ENCODE measurements at places on chromosomes 1 and 21. TPM values are rescaled to one million over a fixed set of nuclear protein-coding genes. Genes with fewer than 3 reads are reported as not detected.

GRCh38 chr1:204410688-204411450, 748 bp downstream of the PPP1R15B start:
- peak overlapping the region; percentile 88 for H3K27ac ChIP-seq
- H3K4me3 ChIP-seq: peak overlapping the region; percentile 94
- peaks cover 28% of the 10 kb centered on the region for H3K4me1 ChIP-seq
- no peak for DNase-seq

- H3K4me3 ChIP-seq: no peak overlapping the region
- no peaks in the 10 kb centered on the region for H3K4me1 ChIP-seq
- no peak for DNase-seq
Measured at GRCh38 chr1:197944485-197944884, 27.3 kb downstream of the LHX9 start.

DNA sequence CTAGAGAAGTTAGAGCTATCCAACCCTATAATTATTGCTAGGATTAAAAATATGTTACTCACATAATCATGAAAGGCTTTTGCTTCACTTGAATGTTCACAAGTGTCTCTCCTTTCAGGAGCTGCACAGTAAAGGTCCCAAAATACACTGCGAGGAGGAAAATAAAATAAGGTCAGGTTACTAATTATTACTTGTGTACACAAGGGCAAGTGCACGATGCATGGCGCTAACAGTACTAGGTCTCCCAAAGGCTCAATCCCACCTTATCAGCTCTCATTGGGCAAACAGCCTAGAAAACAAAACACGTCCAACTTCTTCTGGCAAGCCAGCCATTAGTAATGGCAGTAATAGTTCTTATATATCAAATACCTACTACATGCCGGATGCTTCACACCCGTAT, 4.4 kb downstream of the SSBP3 start:
- no peak overlapping the region for H3K4me3 ChIP-seq
- no peaks in the 10 kb centered on the region for H3K4me1 ChIP-seq
- no peak for DNase-seq
- no peaks in the 10 kb centered on the region for H3K36me3 ChIP-seq

DNA sequence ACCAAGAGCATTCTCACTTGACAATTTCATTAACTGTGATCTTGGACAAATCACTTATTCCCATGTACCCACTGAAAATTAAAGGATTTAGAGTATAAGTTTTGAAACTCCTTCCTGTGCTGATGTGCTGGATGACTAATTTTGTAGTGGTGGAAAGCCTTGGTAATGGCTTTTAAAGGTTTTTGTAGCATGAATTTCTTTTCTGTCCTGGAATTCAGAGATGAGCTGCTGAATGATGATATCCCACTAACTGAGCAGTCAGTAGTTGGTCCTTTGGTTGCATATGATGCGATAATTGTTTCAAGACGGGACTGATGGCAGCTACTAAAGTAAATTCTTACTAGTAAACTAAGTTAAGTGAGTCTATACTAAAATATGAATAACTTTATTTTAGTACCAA, 5.2 kb downstream of the RPL5 start:
- no peak for DNase-seq
- H3K36me3 ChIP-seq: peaks cover 95% of the 10 kb centered on the region
- H3K4me1 ChIP-seq: peaks cover 49% of the 10 kb centered on the region
- no peak overlapping the region for H3K27ac ChIP-seq
- 0 out of 2 replicates have a peak overlapping the region, but pooled peaks have one; percentile 6 for H3K4me3 ChIP-seq

DNA sequence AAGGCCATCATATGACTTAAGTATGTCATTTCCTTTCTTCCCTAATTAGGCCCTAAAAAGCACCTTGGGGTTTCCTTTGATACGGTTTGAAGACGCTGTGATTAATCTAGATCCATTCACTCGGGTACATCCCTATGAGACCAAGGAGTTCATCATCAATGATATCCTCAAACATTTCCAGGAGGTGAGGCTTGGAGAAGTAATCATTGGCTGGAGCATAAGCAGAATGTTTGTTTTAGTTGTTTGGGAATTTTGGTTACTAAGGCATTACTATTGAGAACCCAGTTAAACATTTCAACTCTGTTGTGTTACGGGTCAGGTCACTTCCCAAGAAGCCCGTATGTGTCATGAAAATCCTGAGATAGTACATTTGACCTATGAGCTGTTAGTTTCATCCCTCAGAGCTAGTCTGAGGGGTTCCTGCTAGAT, 185.2 kb downstream of the VPS13D start:
- H3K27ac ChIP-seq: no peak overlapping the region
- H3K4me3 ChIP-seq: no peak overlapping the region
- no peaks in the 10 kb centered on the region for H3K27me3 ChIP-seq
- no peak for DNase-seq
- no peaks in the 10 kb centered on the region for H3K36me3 ChIP-seq

- no peak for DNase-seq
- no peaks in the 10 kb centered on the region for H3K4me1 ChIP-seq
- H3K4me3 ChIP-seq: no peak overlapping the region
- peaks cover 19% of the 10 kb centered on the region for H3K36me3 ChIP-seq
- H3K27ac ChIP-seq: no peak overlapping the region
- no peaks in the 10 kb centered on the region for H3K27me3 ChIP-seq
Measured at GRCh38 chr1:234396871-234397270, 23.6 kb downstream of the COA6 start.

KIF1B gene
- total RNA-seq: 22.7 TPM

DNA sequence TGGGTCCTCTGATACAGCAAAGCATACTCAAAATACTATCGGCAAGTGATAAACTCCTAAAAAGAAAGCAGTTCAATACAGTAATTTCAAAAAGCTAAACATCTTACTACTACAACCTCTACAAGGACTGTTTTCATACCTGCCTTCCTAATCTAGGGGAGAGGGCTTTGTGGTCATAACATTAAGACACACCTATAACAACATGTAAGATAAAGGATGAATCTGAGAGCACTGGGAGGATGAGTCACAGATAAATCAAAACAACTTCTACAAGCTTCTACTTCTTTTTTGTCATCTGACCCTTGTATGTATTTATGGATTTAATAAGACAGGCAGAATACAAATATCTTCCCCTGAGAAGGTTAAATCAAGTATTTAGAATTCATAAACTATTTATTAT, 40.0 kb downstream of the LTN1 start:
- no peak overlapping the region for H3K27ac ChIP-seq
- H3K36me3 ChIP-seq: peaks cover 6% of the 10 kb centered on the region
- DNase-seq: peak; percentile 41
- H3K27me3 ChIP-seq: no peaks in the 10 kb centered on the region
- H3K4me1 ChIP-seq: no peaks in the 10 kb centered on the region
- no peak overlapping the region for H3K4me3 ChIP-seq

DEPDC1 gene
- 74.0 TPM for total RNA-seq

IFNLR1 gene
- 8.1 TPM for total RNA-seq

NGF gene
- 9.7 TPM for total RNA-seq

SLAMF7 gene
- total RNA-seq: 1.7 TPM

- peaks cover 21% of the 10 kb centered on the region for H3K36me3 ChIP-seq
- H3K27me3 ChIP-seq: no peaks in the 10 kb centered on the region
- no peak for DNase-seq
- H3K4me3 ChIP-seq: no peak overlapping the region
Measured at GRCh38 chr1:93549811-93550210, 101.9 kb downstream of the FNBP1L start.

DNA sequence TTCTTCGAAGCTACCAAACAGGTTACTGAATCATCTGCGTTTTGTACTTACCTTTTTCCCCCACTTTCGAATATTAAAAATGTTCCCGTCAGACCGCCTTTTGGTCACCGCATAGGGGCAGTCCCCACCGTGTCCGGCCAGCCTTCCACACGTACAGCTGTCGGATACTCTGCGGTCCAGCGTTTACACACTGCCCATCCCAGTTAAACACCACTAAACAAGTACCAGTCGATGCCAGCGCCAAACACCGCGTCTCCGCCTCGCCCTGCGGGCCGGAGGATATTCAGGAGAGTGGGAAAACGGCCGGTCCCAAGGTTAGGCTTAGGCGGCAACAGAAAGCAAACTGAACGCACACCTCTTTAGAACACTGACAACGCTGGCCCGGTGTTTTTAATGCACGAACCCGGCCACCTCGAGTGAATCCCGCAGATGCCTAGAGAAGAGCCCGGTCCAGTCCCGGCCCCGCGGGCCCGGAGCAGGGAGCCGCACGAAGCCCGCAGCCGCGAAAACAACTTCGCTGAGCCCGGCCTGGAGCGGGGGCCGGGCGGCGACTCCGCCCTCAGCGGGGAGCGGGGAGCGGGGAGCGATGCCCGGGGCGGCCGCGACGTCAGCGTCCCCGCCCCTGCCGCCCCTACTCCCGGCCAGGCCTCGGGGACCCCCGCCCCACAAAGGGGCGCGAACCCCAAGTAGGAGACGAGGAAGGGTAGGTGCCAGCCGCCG, 730 bp upstream of the PHF13 start:
- H3K4me1 ChIP-seq: peaks cover 11% of the 10 kb centered on the region
- H3K27ac ChIP-seq: peak overlapping the region; percentile 73
- no peaks in the 10 kb centered on the region for H3K27me3 ChIP-seq
- DNase-seq: peak; percentile 60
- H3K36me3 ChIP-seq: no peaks in the 10 kb centered on the region
- H3K4me3 ChIP-seq: peak overlapping the region; percentile 64

TENT5C gene
- total RNA-seq: 3.9 TPM

GRCh38 chr1:10813799-10814198, 17.4 kb upstream of the CASZ1 start:
- H3K36me3 ChIP-seq: no peaks in the 10 kb centered on the region
- no peak overlapping the region for H3K27ac ChIP-seq
- no peak overlapping the region for H3K4me3 ChIP-seq
- no peaks in the 10 kb centered on the region for H3K4me1 ChIP-seq
- H3K27me3 ChIP-seq: no peaks in the 10 kb centered on the region
- no peak for DNase-seq

GRCh38 chr1:61844006-61844405, 101.7 kb downstream of the PATJ start:
- no peaks in the 10 kb centered on the region for H3K27me3 ChIP-seq
- H3K27ac ChIP-seq: no peak overlapping the region
- no peak for DNase-seq
- no peak overlapping the region for H3K4me3 ChIP-seq

DNA sequence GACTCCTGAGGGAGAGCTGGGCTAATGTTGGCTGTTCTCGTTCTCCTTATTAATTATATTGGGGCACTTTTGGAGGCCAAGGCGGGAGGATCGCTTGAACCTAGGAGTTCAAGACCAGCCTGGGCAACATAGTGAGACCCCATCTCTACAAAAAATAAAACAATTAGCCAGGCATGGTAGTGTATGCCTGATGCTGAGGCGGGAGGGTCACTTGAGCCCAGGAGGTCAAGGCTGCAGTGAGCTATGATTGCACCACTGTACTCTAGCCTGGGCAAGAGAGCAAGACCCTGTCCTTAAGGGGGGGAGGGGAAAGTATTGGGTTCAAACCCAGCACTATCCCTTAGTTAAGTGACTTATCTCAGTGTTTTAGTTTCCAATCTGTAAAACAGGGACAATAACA, 70.0 kb upstream of the NBPF3 start:
- H3K36me3 ChIP-seq: no peaks in the 10 kb centered on the region
- no peaks in the 10 kb centered on the region for H3K4me1 ChIP-seq
- no peak overlapping the region for H3K27ac ChIP-seq
- no peaks in the 10 kb centered on the region for H3K27me3 ChIP-seq
- no peak for DNase-seq
- no peak overlapping the region for H3K4me3 ChIP-seq

TMEM240 gene
- total RNA-seq: 8.3 TPM

DNA sequence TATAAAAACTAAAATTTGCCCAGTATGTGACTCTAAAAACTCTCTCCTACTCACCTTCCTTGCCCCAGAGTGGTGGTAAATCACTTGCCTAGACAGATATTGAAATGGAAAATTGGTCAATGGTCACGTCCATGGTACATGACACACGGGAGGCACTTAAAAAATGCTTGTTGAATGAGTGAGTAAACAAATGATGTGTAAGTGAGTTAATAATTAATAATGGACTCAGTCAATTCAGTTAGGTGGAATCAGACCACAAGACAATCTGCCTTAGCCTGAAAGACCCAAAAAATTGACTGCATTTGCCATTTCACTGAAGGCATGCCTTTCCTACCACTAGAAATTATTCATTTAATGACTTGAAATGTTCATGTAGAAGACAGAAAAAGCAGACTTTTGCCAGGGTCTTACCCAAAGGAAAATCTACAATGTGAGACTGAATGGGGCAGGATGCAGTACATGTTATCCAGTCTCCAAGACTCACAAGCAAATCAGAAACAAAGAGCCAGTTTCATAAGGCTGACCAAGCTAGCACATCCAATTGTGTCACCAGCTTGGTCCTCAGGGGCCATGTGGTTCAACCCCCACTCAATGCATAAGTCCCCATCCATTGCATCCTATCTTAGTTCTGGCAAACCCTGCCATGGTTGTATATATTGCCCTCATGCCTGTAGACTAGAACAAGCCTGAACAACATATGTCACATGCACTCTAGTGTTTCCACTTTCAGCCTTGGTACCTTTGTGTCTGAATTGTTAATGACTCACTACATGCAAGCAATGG, 73.6 kb downstream of the TBX15 start:
- no peaks in the 10 kb centered on the region for H3K36me3 ChIP-seq
- DNase-seq: no peak
- no peak overlapping the region for H3K4me3 ChIP-seq
- no peaks in the 10 kb centered on the region for H3K4me1 ChIP-seq
- peaks cover 22% of the 10 kb centered on the region for H3K27me3 ChIP-seq

- no peaks in the 10 kb centered on the region for H3K27me3 ChIP-seq
- H3K27ac ChIP-seq: peak overlapping the region; percentile 77
- peaks cover 44% of the 10 kb centered on the region for H3K4me1 ChIP-seq
- H3K36me3 ChIP-seq: 0 out of 2 replicates have a peak, but pooled peaks cover 7% of the 10 kb centered on the region
- no peak for DNase-seq
Measured at GRCh38 chr1:203662821-203663220, 36.2 kb downstream of the ATP2B4 start.

DNA sequence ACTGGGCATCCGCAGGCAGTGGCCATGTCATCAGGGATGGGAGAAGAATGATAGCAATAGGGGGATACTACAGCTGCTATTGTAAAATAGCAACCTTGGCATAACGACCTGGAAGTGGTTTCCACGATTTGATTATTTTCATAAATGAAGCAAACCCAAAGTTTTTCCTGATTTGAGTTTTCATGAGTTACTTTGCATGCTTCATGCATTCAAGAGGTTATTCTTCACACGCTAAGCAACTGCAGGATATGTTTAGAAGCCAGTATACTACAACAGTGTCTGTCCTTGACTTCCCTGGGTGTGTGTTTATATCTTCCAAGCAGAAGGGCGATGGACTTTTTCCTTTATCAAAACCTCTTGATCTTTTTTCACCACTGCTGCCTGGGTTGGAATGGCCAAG, 281.1 kb upstream of the DUSP10 start:
- H3K4me3 ChIP-seq: no peak overlapping the region
- H3K4me1 ChIP-seq: no peaks in the 10 kb centered on the region
- no peak overlapping the region for H3K27ac ChIP-seq
- no peaks in the 10 kb centered on the region for H3K27me3 ChIP-seq
- H3K36me3 ChIP-seq: no peaks in the 10 kb centered on the region

DNA sequence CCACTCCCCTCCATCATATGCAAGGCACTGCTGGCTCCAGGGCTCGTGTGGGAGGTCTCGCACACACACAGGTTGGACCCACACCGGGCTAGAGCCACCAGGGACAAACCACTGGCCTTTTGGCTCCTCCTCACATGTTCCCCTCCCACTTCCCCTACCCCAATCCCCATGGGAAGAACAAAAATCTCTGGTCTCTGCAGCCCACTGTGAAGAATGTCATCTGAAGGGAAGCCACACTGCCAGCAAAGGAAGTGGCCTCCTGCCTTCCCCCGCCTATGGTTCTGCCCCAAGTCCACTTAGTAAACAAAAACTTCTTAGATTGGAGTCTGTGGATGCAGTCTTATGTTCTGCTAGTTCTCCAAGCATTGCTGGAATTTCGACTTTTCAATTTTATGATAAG, 24.2 kb downstream of the OLFML3 start:
- DNase-seq: no peak
- H3K27me3 ChIP-seq: no peaks in the 10 kb centered on the region
- H3K4me3 ChIP-seq: no peak overlapping the region

LCE7A gene
- not detected for total RNA-seq

OR10T2 gene
- not detected for total RNA-seq
